ENCODE measurements at places on chromosomes 4 and X. TPM values are rescaled to one million over a fixed set of nuclear protein-coding genes. Genes with fewer than 3 reads are reported as not detected.
A peak's percentile ranks its signal among the peaks of the same experiment; 100 is the strongest.

DNA sequence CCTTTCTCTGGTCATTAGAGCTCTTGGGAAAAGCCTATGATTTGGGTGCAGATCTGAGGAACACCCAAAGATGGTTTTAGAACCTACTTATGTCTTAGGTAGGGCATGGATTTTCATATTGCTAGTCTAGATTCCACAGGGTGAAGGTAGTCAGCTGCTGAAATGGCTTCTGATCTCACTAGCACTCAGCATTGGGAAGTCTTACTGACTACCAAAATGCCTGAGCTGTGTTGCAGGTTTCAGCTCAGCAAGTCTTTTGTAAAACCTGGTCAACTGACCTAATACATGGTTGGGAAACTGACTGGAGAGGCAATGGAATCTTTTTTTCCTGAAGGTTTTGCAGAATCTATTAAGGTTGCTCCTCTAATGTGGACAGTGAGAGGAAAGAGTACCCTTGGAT lies 136.4 kb downstream of the CCNG2 start:
- DNase-seq = no peak
- no peaks in the 10 kb centered on the region for H3K27me3 ChIP-seq
- no peaks in the 10 kb centered on the region for H3K4me1 ChIP-seq
- no peak overlapping the region for H3K27ac ChIP-seq

NAA15 gene
- total RNA-seq = 13.9 TPM

RS1 gene
- not detected for total RNA-seq

ARHGAP36 gene
- total RNA-seq = not detected

ADH1C gene
- total RNA-seq = 74.3 TPM

DNA sequence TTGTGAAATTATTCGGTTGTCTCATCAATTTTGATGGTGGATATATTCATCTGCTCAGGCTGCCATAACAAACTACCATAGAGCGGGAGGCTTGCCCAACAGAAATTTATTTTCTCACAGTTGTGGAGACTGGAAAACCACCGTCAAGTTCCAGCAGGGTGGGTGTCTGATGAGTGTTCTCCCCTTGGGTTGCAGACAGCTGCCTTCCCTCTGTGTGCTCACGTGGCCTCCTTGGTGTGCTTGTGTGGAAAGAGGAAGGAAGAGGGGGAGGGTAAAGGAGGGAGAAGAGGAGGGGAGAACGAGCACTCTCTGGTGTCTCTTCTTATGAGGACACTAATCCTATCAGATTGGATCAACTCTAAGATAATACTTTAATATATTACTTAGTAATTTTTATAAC lies 123.8 kb upstream of the TEX13D start:
- no peaks in the 10 kb centered on the region for H3K4me1 ChIP-seq
- no peaks in the 10 kb centered on the region for H3K27me3 ChIP-seq
- H3K27ac ChIP-seq = no peak overlapping the region
- no peak for DNase-seq
- no peak overlapping the region for H3K4me3 ChIP-seq

P2RY10 gene
- 1.8 TPM for total RNA-seq

DNA sequence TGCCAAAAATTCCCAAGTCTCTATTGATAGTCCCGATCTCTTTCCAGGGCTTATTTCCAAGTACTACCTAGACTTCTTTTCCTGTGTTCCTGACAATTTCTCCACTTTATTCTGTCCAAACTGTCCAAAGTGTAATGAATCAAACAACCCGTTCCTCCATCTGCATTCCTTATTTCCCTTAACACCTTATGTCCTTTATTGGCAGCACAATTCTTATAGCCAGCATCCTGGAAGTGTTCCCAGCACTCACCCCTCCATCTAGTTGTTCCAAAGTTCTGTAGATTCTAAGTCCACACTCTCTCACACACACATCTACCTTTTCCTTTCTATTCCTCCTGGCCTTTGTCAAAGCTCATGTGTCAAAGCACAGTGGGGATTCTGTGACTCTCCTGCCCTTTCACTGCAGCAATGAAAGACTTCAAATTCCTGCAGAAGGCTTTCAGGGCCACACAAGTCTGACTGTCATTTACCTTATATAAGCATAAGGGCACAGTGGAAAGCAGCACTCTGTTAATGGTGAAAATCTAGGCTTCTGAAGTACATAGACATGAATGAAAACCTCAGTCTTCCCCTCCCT lies 22.1 kb downstream of the LIMCH1 start:
- no peaks in the 10 kb centered on the region for H3K4me1 ChIP-seq
- no peak overlapping the region for H3K4me3 ChIP-seq
- no peaks in the 10 kb centered on the region for H3K27me3 ChIP-seq
- no peak for DNase-seq
- no peaks in the 10 kb centered on the region for H3K36me3 ChIP-seq
- no peak overlapping the region for H3K27ac ChIP-seq

NPY1R gene
- total RNA-seq = 2.4 TPM

GRCh38 chr4:182010876-182011275 lies 232.3 kb upstream of the TENM3 start:
- no peaks in the 10 kb centered on the region for H3K4me1 ChIP-seq
- H3K27ac ChIP-seq = no peak overlapping the region
- H3K36me3 ChIP-seq = no peaks in the 10 kb centered on the region
- H3K4me3 ChIP-seq = no peak overlapping the region
- no peaks in the 10 kb centered on the region for H3K27me3 ChIP-seq

DNA sequence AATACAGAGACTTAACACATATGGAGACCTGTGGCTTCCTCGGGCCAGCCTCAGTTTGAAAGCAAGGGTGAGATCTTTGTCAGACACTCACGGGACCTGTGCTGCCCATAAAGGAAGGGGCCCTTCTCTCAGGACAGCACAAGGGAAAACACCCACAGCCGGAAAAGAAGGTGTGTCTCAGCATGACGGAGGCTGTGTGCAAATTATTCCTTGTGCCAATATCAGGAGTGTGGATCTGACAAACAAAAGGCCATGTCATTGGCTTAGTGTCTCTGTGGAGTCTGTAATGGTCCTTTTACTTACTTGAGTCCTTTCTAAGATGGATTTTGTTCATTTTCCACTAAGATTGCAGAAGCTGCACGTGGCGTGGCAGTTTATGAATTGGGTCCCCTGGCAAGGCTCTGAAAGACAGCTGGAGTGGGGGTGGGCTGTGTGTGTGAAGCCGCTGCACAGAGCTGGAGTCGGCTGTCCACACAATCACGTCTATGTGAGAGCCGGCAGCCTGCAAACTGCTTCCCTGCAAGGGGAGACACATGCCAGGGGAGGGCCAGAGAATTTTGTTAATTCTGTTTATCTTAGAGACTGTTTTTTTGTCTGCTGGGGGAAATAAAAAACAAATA lies 1.9 kb downstream of the ENPP6 start:
- no peaks in the 10 kb centered on the region for H3K4me1 ChIP-seq
- no peak for DNase-seq
- no peaks in the 10 kb centered on the region for H3K36me3 ChIP-seq
- H3K27ac ChIP-seq = no peak overlapping the region

IL15 gene
- total RNA-seq = 0.93 TPM

- DNase-seq = no peak
- no peaks in the 10 kb centered on the region for H3K36me3 ChIP-seq
- H3K4me3 ChIP-seq = no peak overlapping the region
- no peaks in the 10 kb centered on the region for H3K4me1 ChIP-seq
- no peaks in the 10 kb centered on the region for H3K27me3 ChIP-seq
Measured at GRCh38 chr4:140186651-140187315, 32.8 kb upstream of the MAML3 start.

TLR2 gene
- total RNA-seq = 6.8 TPM

GRCh38 chrX:150845091-150845490 lies 53.4 kb downstream of the CD99L2 start:
- peaks cover 23% of the 10 kb centered on the region for H3K4me1 ChIP-seq
- DNase-seq = no peak
- no peaks in the 10 kb centered on the region for H3K27me3 ChIP-seq

GRCh38 chr4:14008494-14008893 lies 381.0 kb upstream of the BOD1L1 start:
- no peak overlapping the region for H3K4me3 ChIP-seq
- no peaks in the 10 kb centered on the region for H3K4me1 ChIP-seq
- H3K27ac ChIP-seq = no peak overlapping the region
- no peaks in the 10 kb centered on the region for H3K27me3 ChIP-seq
- no peaks in the 10 kb centered on the region for H3K36me3 ChIP-seq

GRCh38 chr4:168845897-168846296 lies 164.2 kb downstream of the CBR4 start:
- no peaks in the 10 kb centered on the region for H3K27me3 ChIP-seq
- DNase-seq = no peak
- H3K4me1 ChIP-seq = peaks cover 16% of the 10 kb centered on the region
- H3K27ac ChIP-seq = no peak overlapping the region
- no peaks in the 10 kb centered on the region for H3K36me3 ChIP-seq

DNA sequence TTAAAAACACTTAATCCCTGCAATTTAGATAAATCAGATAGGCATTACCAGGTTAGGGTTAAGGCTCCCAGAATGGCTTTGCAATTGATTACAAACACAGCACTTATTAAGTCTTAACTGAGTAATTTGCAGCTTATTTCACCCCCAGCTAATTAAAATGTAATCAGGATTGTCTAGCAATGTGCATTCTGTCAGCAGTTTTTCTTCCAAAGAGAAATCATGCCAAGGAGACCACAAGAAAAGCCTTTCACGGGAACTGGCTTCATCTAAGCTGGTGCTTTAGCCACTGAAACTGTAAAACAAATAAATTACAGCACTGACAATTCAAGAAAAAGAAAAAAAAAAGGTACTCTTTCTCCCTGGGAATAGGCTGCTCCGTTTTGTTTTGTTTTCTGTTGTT lies 2.1 kb downstream of the ANOS1 start:
- no peak for DNase-seq
- no peaks in the 10 kb centered on the region for H3K27me3 ChIP-seq
- H3K36me3 ChIP-seq = no peaks in the 10 kb centered on the region
- H3K4me1 ChIP-seq = peaks cover 3% of the 10 kb centered on the region
- H3K4me3 ChIP-seq = no peak overlapping the region
- no peak overlapping the region for H3K27ac ChIP-seq

- H3K27ac ChIP-seq = no peak overlapping the region
- no peaks in the 10 kb centered on the region for H3K27me3 ChIP-seq
- peaks cover 2% of the 10 kb centered on the region for H3K36me3 ChIP-seq
Measured at GRCh38 chrX:119783026-119783425, 8.4 kb downstream of the RPL39 start.

VCX2 gene
- not detected for total RNA-seq

DNA sequence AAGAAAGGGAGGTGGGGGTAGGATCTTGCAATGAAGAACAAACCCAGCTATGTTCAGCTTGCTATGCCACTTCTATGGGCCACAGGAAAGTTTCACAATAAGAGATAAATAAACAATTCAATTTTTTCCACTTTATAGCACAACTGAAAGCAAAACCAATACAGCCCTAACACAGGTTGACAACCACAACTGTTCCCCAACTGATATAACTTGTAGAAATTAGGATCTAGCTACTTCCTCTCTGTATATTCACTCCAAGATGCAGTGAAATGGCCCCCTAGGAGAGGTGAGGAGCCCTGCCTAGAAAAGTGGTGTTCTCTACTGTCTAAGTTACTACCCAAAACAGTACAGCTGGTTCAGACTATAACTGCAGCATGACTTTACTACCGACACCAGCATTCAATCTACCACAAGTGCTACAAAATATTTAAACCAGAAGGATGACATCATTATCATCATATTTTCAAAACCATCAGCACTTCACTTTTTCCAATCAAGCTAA lies 77.0 kb downstream of the FBXW7 start:
- H3K27ac ChIP-seq = peak overlapping the region; percentile 81
- peaks cover 20% of the 10 kb centered on the region for H3K4me1 ChIP-seq
- DNase-seq = no peak
- no peaks in the 10 kb centered on the region for H3K27me3 ChIP-seq
- no peaks in the 10 kb centered on the region for H3K36me3 ChIP-seq
- no peak overlapping the region for H3K4me3 ChIP-seq

ENPP6 gene
- total RNA-seq = 0.05 TPM

DNA sequence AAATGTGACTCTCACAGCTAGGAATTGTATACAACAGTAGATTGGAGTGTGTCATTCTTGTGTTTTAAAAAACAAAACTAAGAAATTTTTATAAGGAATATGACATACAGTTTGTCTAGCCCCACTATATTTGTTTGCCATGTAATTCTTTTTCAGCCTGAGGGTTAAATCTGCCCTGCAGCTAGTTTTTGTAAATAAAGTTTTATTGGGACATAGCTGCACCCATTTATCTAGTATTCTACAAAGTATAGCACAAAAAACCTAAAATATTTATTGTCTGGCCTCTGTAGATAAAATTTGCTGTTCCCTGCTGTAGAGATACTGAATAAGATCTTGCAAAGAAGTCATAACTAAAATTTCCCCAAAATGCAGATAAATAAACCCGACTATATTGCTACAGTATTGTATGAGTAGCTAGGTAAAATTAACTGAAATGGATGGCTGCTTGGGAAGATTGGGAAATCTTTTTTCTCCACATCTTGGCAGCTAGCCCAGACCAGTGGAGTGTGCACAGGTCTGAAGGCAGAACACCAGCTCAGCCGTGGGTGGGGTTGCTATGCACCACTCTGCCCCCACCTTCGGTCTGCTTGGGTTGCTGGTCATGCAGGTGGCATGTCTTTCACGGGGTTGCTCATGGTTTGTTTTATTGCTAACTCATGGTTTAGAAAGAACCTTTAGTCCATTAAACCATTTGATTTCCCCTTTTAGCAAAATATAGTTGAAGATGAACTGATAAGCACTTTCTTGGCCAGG lies 127.9 kb downstream of the KLHL8 start:
- peaks cover 11% of the 10 kb centered on the region for H3K4me1 ChIP-seq
- DNase-seq = peak; percentile 74
- no peaks in the 10 kb centered on the region for H3K36me3 ChIP-seq
- H3K4me3 ChIP-seq = no peak overlapping the region
- no peaks in the 10 kb centered on the region for H3K27me3 ChIP-seq

DNA sequence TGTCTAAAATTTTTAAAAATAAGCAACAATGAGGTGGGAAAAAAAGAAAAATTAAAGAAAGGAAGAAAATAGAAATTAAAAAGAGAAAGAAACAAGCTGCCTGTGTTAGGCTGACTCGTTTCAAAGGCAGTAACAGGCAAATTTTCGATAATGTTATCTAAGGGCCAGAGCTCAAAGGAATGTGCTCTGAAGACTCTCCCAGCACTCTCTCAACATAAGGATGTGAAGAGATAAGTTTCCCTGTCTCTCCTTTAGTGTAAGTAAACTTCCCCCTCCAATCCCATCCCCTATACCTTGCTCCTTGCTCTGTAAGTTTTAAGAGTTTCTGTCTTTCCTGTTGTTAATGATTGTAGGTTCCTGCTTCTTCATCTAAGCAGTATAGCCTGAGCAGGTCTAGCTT lies 172.8 kb downstream of the TEX13C start:
- H3K4me3 ChIP-seq = no peak overlapping the region
- H3K27ac ChIP-seq = no peak overlapping the region
- H3K4me1 ChIP-seq = no peaks in the 10 kb centered on the region
- no peak for DNase-seq

- H3K36me3 ChIP-seq = no peaks in the 10 kb centered on the region
- DNase-seq = peak; percentile 55
- H3K27me3 ChIP-seq = no peaks in the 10 kb centered on the region
- H3K4me3 ChIP-seq = no peak overlapping the region
- no peak overlapping the region for H3K27ac ChIP-seq
- H3K4me1 ChIP-seq = no peaks in the 10 kb centered on the region
Measured at GRCh38 chr4:56129431-56129861, 180.7 kb downstream of the CEP135 start.

- no peaks in the 10 kb centered on the region for H3K27me3 ChIP-seq
- no peak overlapping the region for H3K27ac ChIP-seq
- no peaks in the 10 kb centered on the region for H3K36me3 ChIP-seq
- no peak for DNase-seq
- no peaks in the 10 kb centered on the region for H3K4me1 ChIP-seq
Measured at GRCh38 chrX:151745651-151746050, 11.1 kb downstream of the CNGA2 start.

Data from liver (tissue), 10 donors.